ENCODE measurements at places on chromosomes 7 and 10.

DNA sequence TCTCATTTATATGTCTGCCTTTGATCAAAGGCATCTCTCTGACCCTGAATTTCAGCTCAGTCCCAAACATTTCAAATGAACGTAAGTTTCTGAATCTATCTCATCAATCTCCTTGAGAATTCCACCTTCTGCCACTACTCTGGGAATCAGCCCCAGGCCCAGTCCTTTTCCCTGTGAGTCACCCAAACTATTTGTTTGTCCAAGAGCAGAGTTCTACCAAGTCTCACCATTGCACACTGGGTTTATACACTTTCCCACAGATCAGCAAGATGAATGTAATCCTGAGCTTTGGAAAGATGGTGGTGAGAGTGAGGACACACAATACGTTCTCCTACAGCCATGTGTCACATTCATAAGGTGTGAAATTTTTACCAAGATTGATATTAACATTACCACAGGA, 251.3 kb upstream of the VWC2 start:
- H3K4me1 ChIP-seq, result no peaks in the 10 kb centered on the region
- no peak overlapping the region for H3K4me3 ChIP-seq
- no peaks in the 10 kb centered on the region for H3K27me3 ChIP-seq
- no peak overlapping the region for H3K27ac ChIP-seq
- no peaks in the 10 kb centered on the region for H3K36me3 ChIP-seq

DNA sequence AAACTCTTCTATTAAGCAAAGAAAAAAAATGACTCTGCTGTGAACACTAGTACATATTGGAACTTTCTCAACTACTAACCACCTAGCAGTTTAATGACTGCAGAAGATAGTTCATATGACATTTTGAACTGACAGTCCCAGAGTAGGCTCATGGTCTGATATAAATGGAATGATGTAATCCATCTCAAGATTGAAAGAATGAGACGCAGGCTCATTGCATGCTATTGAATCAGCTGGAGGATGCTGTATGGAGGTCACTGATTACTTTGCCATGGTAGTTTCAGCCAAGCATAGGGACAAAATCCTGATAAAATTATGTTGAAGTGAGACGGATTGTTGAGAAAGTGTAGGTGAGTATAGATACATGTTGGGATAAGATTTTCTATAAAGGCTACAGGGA, 217.6 kb upstream of the SEMA3E start:
- no peak overlapping the region for H3K27ac ChIP-seq
- no peaks in the 10 kb centered on the region for H3K4me1 ChIP-seq
- H3K4me3 ChIP-seq, result no peak overlapping the region
- H3K36me3 ChIP-seq, result no peaks in the 10 kb centered on the region
- DNase-seq, result no peak

- H3K27me3 ChIP-seq, result no peaks in the 10 kb centered on the region
- H3K36me3 ChIP-seq, result no peaks in the 10 kb centered on the region
- H3K4me1 ChIP-seq, result peaks cover 12% of the 10 kb centered on the region
- no peak for DNase-seq
- H3K27ac ChIP-seq, result no peak overlapping the region
- no peak overlapping the region for H3K4me3 ChIP-seq
These were observed 469.0 kb downstream of the TFEC start for GRCh38 chr7:115561335-115562110.

- H3K4me3 ChIP-seq, result no peak overlapping the region
- peaks cover 32% of the 10 kb centered on the region for H3K27me3 ChIP-seq
- no peak overlapping the region for H3K27ac ChIP-seq
- no peaks in the 10 kb centered on the region for H3K36me3 ChIP-seq
- no peaks in the 10 kb centered on the region for H3K4me1 ChIP-seq
These were observed 164.8 kb downstream of the DNAJB6 start for GRCh38 chr7:157501581-157501980.

GRCh38 chr7:157575777-157576176, 239.0 kb downstream of the DNAJB6 start:
- H3K27me3 ChIP-seq, result peaks cover 66% of the 10 kb centered on the region
- no peaks in the 10 kb centered on the region for H3K4me1 ChIP-seq
- no peaks in the 10 kb centered on the region for H3K36me3 ChIP-seq
- H3K27ac ChIP-seq, result no peak overlapping the region
- H3K4me3 ChIP-seq, result no peak overlapping the region

DNA sequence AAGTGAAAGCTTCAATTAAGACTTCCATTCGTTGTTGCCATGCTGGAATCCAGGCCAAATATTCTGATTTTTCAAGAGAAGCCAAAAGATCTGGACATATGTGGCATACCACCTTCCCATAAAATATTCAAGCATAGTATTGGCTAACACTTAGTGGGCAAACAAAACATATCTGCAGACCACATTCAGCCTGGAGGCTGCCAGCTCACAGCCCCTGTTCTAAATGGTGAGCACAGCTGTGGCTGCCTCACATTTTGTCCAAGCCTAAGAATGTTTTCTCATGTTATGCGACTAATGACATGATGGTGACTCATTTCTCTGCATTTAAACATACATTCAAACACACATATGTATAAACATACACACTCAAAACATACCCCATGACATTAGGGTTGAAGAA, 10.6 kb upstream of the CALU start:
- no peaks in the 10 kb centered on the region for H3K36me3 ChIP-seq
- H3K4me1 ChIP-seq, result peaks cover 7% of the 10 kb centered on the region
- H3K27me3 ChIP-seq, result peaks cover 19% of the 10 kb centered on the region
- no peak overlapping the region for H3K27ac ChIP-seq
- no peak overlapping the region for H3K4me3 ChIP-seq

DNA sequence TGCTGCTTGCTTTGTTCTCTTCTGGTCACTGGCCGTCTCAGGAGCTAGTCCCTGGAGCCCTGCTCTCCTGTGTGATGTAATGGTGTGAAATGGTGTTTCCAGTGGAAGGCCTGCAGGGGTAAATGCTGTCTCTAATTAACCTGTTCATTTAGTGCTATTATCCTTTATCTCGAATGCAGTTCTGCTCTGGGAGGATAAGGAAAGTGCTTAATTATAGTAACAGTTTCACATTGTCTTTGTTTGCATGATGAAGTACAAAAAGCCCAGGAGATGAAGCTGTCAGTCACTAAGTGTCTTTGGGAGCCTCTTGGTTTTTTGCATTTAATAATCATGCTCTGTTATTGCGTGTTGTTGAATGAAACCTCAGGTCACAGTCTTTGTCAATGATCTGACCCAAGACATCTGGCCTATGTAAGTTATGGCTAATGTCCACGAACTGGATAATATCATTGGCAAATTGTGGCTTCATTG, 755.3 kb upstream of the GALNT17 start:
- H3K4me3 ChIP-seq, result no peak overlapping the region
- H3K27me3 ChIP-seq, result no peaks in the 10 kb centered on the region
- peaks cover 9% of the 10 kb centered on the region for H3K4me1 ChIP-seq
- H3K27ac ChIP-seq, result no peak overlapping the region
